ENCODE measurements at places on chromosomes 16 and 17. TPM values are rescaled to one million over a fixed set of nuclear protein-coding genes. Genes with fewer than 3 reads are reported as not detected.

DNA sequence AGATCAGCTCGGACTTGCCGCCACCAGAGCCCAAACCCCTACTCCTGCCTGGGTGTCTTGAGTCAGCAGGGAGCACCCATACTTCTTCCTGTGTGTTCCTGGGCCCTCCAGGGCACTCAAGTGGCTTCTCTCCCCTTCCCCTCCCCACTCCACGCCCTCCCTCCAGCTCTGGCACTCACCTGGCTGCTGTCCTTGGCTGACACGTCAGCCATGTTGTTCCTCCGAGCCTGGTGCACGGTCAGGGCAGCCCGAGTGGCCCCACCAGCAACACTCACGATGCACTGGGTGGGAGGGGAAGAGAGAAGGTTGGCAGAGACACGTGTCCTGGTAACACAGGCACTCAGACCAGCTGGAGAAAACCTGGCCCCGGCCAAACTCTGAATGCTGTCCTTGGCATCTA, 11.5 kb downstream of the RUSF1 start:
- peaks cover 8% of the 10 kb centered on the region for H3K4me1 ChIP-seq
- DNase-seq = no peak
- peaks cover 2% of the 10 kb centered on the region for H3K36me3 ChIP-seq
- no peak overlapping the region for H3K27ac ChIP-seq
- H3K4me3 ChIP-seq = no peak overlapping the region

DNA sequence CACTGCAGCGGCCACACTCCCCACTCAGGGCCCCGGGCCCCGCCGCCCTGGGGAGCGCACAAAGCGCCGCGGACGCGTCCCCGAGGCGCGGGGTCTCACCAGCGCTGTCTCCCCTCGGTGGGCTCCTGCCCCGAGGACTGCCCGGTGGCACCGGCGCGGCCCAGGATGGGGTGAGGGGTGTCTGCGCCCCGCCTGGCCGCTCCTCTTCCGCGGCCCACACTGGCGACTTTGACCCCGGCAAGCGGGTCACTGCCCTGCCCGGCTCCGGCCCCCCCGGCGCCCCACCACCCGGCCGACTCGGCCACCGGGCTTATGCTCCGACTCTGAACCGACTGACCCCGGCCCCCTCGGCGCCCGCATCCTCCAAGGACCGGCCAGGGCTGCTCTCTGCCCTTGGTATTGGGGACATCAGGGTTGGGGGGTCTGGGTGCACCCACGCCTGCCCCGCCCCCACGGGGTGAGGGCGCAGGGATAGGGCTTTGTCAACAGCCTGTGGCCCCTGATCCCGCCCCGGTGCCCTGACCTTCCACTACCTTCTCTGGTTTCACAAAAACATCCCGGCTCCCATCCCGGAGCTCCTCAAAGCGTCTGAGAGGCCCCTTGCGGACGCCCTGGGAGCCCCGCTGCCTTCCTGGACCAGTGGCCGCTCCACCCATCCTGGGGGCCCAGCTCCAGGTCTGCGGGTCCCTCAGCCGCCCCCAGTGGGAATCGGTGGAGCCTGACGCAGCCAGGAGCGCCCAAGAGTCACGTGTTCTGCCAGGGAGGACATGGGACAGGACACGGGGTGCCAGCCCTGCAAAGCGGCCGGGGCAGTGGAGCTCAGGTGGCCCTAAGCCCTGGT, 829 bp downstream of the GCGR start:
- H3K4me1 ChIP-seq = peaks cover 14% of the 10 kb centered on the region
- H3K36me3 ChIP-seq = no peaks in the 10 kb centered on the region
- no peak for DNase-seq
- no peak overlapping the region for H3K27ac ChIP-seq
- H3K27me3 ChIP-seq = no peaks in the 10 kb centered on the region

DNA sequence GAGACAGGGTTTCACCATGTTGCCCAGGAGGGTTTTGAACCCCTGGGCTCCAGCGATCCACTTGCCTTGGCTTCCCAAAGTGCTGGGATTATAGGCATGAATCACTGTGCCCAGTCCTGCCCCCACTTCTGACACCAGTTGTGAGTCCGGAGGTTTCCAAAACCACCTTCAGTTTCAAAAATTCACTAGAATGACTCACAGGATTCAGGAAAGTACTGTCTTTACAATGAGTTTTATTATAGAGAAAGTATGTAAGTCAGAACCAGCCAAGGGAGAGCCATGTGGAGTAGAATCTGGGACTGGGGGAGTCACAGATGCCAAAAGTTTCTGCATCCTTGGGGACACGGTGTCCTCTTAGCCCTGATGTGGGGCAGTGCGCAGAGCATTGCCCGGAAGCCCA, 55.1 kb downstream of the PLD6 start:
- no peak overlapping the region for H3K4me3 ChIP-seq
- H3K27me3 ChIP-seq = no peaks in the 10 kb centered on the region
- DNase-seq = no peak
- H3K4me1 ChIP-seq = no peaks in the 10 kb centered on the region
- peaks cover 9% of the 10 kb centered on the region for H3K36me3 ChIP-seq
- no peak overlapping the region for H3K27ac ChIP-seq

SYNGR3 gene
- total RNA-seq = 3.3 TPM

DNA sequence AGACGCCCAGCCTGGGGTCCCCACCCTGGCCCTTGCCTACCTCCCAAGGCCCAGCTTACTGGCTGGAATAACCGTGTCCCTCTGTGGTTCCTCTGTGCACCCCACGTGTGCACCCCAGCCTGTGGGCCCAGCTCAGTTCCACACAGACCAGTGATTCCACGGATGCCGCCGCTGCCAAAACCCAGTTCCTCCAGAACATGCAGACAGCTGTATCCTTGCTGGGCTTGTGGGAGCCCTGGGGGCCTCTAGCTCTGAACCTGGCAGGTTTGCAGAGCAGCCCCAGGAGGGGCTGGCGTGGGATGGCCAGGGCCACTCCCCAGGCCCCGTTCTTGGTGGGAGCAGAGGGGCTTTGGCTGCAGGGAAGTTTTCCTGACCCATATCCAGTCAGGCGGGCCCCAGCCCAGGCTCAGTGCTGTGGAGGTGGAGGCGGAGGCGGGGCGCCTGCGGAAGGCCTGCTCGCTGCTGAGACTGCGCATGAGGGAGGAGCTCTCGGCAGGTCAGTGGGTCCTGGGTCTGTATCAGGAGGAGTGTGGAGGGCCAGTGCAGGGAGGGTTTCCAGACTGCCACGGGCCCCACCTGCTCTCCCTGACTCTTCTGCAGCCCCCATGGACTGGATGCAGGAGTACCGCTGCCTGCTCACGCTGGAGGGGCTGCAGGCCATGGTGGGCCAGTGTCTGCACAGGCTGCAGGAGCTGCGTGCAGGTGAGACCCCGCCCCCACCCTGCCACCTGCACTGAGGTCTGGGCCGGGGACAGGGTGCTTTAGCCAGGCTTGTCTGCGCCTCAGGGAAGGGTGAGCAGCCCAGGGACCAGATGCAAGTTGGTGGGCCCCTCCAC, 2.3 kb downstream of the TEDC2 start:
- H3K4me1 ChIP-seq = peaks cover 12% of the 10 kb centered on the region
- H3K4me3 ChIP-seq = no peak overlapping the region
- H3K27me3 ChIP-seq = no peaks in the 10 kb centered on the region
- peak overlapping the region; percentile 35 for H3K27ac ChIP-seq
- DNase-seq = no peak

DNA sequence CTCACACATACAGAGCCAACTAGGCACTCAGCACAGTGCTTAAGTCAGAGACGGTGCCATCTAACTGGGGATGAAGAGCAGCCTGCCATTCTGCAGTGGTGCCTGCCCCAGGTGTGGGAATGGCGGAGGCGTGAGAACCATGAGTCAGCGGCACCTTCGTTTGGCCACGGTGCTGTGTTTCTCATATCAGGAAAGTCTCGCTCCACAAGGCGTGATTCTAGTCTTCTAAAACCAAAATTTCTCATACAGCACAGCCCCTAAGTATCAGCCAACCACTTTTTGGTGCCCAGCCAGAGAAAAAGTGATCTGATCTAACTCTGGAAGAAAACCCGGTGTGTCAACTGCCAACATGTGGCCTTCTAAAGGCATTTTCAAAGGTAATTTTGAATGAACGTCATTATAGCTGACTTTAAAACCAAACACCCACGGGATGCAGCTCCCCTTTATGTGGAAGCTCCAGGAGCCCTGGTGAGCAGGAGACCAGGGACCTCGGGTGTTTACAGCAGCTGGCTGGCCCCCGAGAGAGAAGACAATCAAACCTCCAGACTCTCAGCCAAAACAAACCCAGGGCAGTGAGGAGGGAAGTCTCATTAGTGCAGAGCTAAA, 54.6 kb downstream of the ABCC12 start:
- no peaks in the 10 kb centered on the region for H3K27me3 ChIP-seq
- no peaks in the 10 kb centered on the region for H3K4me1 ChIP-seq
- H3K36me3 ChIP-seq = no peaks in the 10 kb centered on the region
- DNase-seq = no peak
- H3K27ac ChIP-seq = no peak overlapping the region

- H3K4me1 ChIP-seq = peaks cover 12% of the 10 kb centered on the region
- no peak overlapping the region for H3K4me3 ChIP-seq
- no peak for DNase-seq
- peak overlapping the region; percentile 42 for H3K27ac ChIP-seq
- H3K27me3 ChIP-seq = no peaks in the 10 kb centered on the region
- H3K36me3 ChIP-seq = no peaks in the 10 kb centered on the region
Observed at GRCh38 chr16:87956365-87957231, 5.4 kb downstream of the BANP start.

GRCh38 chr17:33328129-33328528, 35.0 kb upstream of the ASIC2 start:
- H3K4me1 ChIP-seq = no peaks in the 10 kb centered on the region
- no peaks in the 10 kb centered on the region for H3K27me3 ChIP-seq
- DNase-seq = no peak
- H3K36me3 ChIP-seq = no peaks in the 10 kb centered on the region
- H3K4me3 ChIP-seq = no peak overlapping the region

DNA sequence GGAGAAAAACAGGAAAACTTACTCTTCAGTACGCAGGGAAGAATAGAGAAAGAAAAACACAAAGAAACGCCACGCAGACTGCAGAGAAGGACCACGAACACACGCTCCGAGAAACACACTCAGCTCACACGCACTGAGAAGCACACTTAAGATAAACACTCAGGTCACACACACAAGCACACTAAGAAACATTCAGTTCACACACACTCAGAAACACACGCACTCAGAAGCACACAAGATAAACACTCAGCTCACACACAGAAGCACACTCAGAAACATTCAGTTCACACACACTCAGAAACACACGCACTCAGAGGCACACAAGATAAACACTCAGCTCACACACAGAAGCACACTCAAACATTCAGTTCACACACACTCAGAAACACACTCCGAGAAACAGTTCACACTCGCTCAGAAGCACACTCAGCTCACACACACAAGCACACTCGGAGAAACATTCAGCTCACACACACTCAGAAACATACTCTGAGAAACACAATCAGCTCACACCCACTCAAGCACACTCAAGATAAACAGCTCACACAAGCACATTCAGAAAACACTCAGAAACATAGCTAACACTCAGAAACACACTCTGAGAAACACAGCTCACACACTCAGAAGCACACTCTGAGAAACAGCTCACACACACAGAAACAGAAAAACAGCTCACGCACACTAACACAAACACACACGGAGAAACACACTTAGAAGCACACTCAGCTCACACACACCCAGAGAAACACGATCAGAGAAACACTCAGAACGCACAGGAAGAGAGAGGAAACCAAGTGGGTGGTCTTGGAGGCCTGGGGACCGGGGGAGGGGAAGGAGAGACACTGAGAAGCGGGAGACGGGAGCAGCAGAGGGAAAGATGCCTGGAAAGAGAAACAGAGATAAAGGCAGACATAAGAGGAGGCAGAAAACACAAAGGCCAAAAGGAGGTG, 908 bp downstream of the TMEM98 start:
- H3K4me3 ChIP-seq = peak overlapping the region; percentile 77
- H3K27ac ChIP-seq = no peak overlapping the region
- peaks cover 23% of the 10 kb centered on the region for H3K4me1 ChIP-seq
- H3K36me3 ChIP-seq = peaks cover 2% of the 10 kb centered on the region
- DNase-seq = no peak

GRCh38 chr16:73059779-73060615, 12.1 kb upstream of the ZFHX3 start:
- H3K27ac ChIP-seq = peak overlapping the region; percentile 85
- no peak overlapping the region for H3K4me3 ChIP-seq
- DNase-seq = no peak
- H3K27me3 ChIP-seq = no peaks in the 10 kb centered on the region
- H3K36me3 ChIP-seq = no peaks in the 10 kb centered on the region
- H3K4me1 ChIP-seq = peaks cover 28% of the 10 kb centered on the region

ARHGAP23 gene
- total RNA-seq = 69.7 TPM

- H3K4me3 ChIP-seq = no peak overlapping the region
- H3K36me3 ChIP-seq = no peaks in the 10 kb centered on the region
- no peaks in the 10 kb centered on the region for H3K4me1 ChIP-seq
Observed at GRCh38 chr16:65280845-65281512, 159.1 kb upstream of the CDH11 start.

- H3K27me3 ChIP-seq = no peaks in the 10 kb centered on the region
- peak overlapping the region; percentile 10 for H3K27ac ChIP-seq
- DNase-seq = peak; percentile 58
Observed at GRCh38 chr16:81581107-81581506, 136.5 kb downstream of the CMIP start.

GRCh38 chr17:77297693-77298666, 157.2 kb downstream of the SEC14L1 start:
- no peak for DNase-seq
- H3K4me3 ChIP-seq = no peak overlapping the region
- peaks cover 73% of the 10 kb centered on the region for H3K4me1 ChIP-seq
- peaks cover 3% of the 10 kb centered on the region for H3K36me3 ChIP-seq
- no peaks in the 10 kb centered on the region for H3K27me3 ChIP-seq
- no peak overlapping the region for H3K27ac ChIP-seq

TBC1D3H gene
- not detected for total RNA-seq

GRCh38 chr17:65409381-65409780, 152.1 kb downstream of the AXIN2 start:
- H3K27ac ChIP-seq = no peak overlapping the region
- no peaks in the 10 kb centered on the region for H3K4me1 ChIP-seq
- H3K27me3 ChIP-seq = no peaks in the 10 kb centered on the region
- H3K36me3 ChIP-seq = no peaks in the 10 kb centered on the region
- no peak overlapping the region for H3K4me3 ChIP-seq

DNA sequence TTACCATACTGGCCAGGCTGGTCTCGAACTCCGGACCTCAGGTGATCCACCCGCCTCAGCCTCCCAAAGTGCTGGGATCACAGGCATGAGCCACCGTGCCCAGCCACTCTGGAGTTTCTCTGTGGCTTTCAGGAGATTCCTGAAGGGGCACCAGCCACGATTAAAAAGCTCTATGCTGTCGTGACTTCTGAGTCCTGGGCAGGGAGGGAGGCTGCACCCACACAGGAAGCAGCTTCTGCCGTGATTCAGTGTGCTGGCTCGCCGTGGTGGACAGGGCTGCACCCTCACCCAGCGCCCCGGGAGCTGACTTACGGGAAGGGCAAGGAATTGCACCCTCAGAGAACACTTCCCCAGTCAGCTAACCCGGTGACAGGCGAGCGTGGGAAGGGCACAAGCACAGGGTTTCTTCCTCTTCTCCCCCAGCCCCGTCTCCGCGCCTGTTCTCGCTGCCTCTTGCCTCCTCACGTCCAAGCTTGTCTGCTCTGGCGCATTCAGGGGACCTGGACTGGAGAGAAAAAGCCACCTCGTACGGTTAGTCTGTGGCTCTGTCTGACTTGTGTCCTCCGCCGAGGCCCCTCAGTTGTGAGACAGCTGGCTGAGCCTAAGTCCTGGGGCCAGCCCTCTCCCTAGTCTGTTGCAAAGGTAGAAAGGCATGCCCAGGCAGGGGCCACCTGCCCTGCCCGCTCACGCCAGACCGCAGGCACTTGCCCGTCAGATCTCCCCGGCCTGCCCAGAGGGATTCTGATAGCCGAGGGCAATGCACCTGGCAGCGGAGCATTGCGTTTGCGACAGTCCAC, 145.0 kb downstream of the SEC14L1 start:
- peaks cover 74% of the 10 kb centered on the region for H3K4me1 ChIP-seq
- H3K27me3 ChIP-seq = no peaks in the 10 kb centered on the region
- peak overlapping the region; percentile 21 for H3K27ac ChIP-seq
- H3K36me3 ChIP-seq = no peaks in the 10 kb centered on the region
- DNase-seq = no peak
- H3K4me3 ChIP-seq = no peak overlapping the region

Measured in Caco-2 (cell line).